Heart left ventricle (tissue), 16 donors: ENCODE measurements at places on chromosomes 13 and 19.

- no peaks in the 10 kb centered on the region for H3K4me1 ChIP-seq
- no peak overlapping the region for H3K4me3 ChIP-seq
- H3K27me3 ChIP-seq = no peaks in the 10 kb centered on the region
- no peak overlapping the region for H3K27ac ChIP-seq
- no peaks in the 10 kb centered on the region for H3K36me3 ChIP-seq
These were observed 814.7 kb upstream of the ATXN8OS start for GRCh38 chr13:69292789-69293425.

DNA sequence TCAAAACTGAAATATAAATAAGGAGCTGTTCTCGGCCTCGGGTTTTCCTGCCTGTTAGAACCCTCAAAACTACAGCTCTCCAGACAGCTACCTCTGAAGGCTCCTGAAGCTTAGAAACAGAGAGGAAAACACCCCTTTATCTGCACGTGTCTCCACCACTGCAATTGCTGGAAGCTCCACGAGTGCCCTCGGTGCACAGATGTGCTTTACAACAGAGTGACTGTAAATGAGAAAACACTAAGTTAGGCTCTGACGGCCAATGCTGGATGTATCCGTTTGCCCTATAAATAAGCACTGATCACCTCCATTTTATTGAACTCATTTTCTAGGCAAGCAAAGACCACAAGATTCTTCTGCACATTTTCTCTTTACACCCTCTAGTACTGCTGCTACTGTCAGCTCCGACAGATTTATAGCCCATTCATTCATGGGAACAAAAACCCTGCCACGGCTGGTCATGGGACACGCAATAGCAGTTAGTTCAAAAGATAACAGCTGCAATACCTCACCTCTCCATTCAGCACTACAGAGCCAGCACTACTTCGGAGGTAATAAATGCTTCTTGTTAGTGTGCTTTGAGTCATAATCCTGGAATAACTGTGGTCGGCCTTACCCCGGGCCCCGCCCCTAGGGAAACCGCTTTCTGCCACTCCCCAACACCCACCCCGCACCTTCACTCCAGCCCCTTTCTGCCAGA lies 241.1 kb upstream of the ZNF507 start:
- no peak overlapping the region for H3K4me3 ChIP-seq
- peaks cover 42% of the 10 kb centered on the region for H3K27me3 ChIP-seq
- H3K4me1 ChIP-seq = no peaks in the 10 kb centered on the region
- H3K27ac ChIP-seq = no peak overlapping the region
- H3K36me3 ChIP-seq = no peaks in the 10 kb centered on the region
- DNase-seq = no peak

DNA sequence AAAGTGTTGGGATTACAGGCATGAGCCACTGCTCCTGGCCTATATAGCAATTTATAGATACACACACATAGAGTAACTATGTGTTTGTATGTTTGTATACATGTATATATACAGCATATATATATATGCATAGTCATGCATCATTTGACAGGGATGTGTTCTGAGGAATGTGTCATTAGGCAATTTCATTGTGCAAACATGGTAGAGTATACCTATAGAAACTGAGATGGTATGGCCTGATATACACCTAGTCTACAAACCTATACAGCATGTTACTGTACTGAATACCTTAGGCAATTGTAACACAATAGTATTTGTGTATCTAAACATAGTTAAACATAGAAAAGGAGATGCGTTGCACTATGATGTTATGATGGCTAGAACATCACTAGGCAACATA lies 53.0 kb upstream of the PCCA start:
- DNase-seq = no peak
- no peaks in the 10 kb centered on the region for H3K4me1 ChIP-seq
- H3K36me3 ChIP-seq = no peaks in the 10 kb centered on the region
- no peak overlapping the region for H3K27ac ChIP-seq
- H3K27me3 ChIP-seq = peaks cover 4% of the 10 kb centered on the region

GRCh38 chr19:16359964-16360363 lies 35.3 kb downstream of the KLF2 start:
- no peak overlapping the region for H3K4me3 ChIP-seq
- H3K27me3 ChIP-seq = no peaks in the 10 kb centered on the region
- peaks cover 22% of the 10 kb centered on the region for H3K4me1 ChIP-seq
- no peak for DNase-seq
